Uterus (tissue), 4 donors: ENCODE measurements at places on chromosomes 5 and 9.
A peak's percentile ranks its signal among the peaks of the same experiment; 100 is the strongest.

GRCh38 chr9:95065224-95065623 is 252.3 kb downstream of the FANCC start:
- DNase-seq, result peak; percentile 43

- no peak for DNase-seq
Observed at GRCh38 chr5:130955041-130955440, 210.0 kb downstream of the HINT1 start.

DNA sequence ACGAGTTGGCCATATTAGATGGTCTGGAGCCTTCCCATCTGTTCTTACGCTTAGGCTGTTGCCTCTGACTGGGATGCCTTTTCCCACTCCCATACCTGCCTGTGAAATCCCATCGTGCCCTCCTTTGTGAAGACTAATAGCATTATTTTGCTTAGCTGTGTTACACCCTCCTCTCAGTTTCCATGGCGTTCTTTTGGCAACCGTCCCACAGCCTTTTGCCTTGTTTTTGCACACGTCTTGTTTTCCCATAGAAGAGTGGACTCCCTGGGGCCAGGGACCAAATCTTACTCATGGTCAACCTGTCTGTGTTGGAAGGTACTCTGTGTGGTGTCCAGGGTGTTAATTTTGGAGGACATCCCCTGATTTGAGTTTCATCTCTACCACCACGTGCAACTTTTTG is 242.1 kb downstream of the HSPA4 start:
- no peak for DNase-seq

DNA sequence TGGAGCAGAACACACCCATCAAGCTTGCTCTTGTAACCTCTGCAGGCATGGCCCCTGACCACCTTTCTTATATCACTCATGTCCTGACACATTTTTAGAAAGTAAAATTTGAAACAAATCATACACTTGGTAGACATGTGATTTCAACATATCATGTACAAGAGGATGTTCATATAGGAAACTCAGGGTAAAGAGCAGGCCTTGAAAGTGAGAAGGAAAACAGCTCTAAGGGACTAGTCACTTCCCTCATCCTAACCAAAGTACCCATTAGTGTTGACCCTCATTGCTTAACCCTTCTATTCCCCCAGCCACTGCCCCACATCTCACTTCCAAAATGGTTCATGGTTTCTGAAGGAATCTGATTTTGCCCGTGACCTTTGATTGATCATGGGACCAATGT is 492.4 kb upstream of the KLF4 start:
- DNase-seq, result no peak

DNA sequence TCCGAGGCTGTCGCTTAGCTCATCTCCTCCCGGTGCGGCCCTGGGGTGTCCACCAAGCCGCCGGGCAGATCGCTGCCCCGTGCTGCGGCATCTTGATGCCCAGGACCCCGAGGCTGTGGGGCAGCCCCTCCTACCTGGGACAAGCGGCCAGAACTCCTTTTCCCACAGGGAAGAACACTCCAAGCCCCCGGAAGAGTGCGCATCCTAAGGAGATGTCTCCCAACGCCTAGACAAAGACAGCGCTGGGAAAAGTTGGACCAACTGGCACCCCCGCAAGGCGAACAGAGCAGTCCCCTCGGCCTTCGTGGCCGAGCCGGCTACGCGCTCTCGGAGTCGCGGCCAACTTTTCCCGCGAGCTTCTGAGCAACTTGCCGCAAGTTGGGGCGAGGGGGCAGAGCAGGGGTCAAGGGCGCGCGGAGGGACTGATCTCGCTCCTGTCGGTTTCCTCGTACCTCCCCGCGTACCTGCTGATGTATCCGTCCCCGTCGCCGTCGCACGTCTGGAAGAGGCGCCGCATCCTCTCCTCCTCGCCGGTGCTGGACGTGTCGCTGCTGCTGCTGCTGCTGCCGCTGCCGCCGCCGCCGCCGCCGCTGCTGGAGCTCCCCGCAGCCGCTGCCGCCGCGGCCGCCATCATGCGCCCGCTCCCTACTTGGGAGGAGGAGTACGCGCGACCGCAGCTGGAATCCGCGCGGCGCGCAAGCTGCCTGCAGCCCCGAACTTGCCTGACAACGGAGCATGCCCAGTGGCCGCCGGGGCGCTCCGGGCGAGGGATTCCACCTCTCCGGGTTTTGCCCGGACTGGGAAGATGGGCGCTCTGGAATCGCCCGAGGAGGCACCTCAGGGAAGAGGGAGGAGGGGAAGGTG is at the start of gene MCC:
Gene MCC (minus strand): TSS at position 673 of the 864 bp plus-strand sequence.
- DNase-seq, result peak; percentile 58

DNA sequence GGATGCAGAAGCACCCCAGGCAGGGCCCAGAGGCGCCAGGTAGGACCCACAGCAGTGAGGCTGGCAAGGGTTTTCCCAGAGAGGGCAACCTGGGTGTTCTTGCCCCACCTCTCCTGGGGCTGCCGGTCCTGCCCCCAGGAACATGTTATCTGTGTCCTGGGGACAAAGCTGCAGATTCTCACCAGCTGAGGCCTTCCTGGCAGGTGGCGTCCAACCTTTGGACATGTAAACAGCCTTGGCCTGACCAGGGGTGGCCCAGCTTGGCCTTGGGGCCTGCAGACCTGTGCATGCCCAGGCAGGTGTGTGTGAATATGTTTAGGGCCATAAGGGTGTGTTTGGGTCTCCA is 101.8 kb upstream of the LARP1 start:
- no peak for DNase-seq

- DNase-seq, result no peak
Observed at GRCh38 chr5:57414857-57415256, 67.8 kb downstream of the ACTBL2 start.

- no peak for DNase-seq
Observed at GRCh38 chr5:141641634-141642267, 5.0 kb downstream of the RELL2 start.

- no peak for DNase-seq
Observed at GRCh38 chr9:126016579-126017290, 269.6 kb downstream of the PBX3 start.

DNA sequence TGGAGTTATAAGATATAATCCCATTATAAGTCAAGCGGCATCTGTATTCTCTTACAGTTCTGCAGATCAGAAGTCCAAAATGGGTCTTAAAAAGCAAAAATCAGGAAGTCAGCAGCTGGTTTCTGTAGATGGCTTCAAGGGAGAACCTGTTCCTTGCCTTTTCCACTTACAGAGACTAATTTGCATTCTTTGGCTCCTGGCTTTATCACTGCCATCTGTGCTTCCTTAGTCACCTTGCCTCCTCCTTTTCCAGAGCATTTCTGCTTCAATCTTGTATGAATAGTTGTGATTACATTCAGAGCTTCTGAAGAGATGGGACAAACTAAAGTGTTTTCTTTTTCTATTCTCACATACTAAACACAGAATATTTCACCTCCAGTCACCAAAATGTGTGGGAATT is 647.3 kb upstream of the GRAMD2B start:
- no peak for DNase-seq
